Uterus (tissue), 4 donors: ENCODE measurements at places on chromosomes 3 and 15. TPM values are rescaled to one million over a fixed set of nuclear protein-coding genes. Genes with fewer than 3 reads are reported as not detected.
A peak's percentile ranks its signal among the peaks of the same experiment; 100 is the strongest.

DNA sequence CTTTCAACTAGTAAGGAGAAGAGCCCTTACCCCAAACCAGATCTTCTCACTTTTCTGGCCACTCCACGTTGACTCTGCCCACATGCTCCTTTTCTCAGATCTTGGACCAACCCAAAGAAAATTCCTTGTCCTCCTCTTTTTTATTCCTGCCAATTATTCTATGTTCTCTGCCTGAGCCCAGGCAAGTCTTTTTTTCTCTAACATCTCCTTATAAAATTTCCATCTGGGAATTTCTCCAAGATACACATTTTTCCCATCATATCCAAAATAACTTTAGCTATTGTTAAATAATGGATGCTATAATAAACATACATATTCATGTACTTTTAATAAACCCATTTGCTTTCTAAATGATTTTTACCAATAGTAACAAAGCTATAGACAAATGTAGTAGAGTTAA, 726.0 kb upstream of the ZNF385D start:
- no peak overlapping the region for H3K4me3 ChIP-seq
- no peaks in the 10 kb centered on the region for H3K27me3 ChIP-seq
- DNase-seq: no peak

GRCh38 chr3:57068437-57069089, 8.1 kb downstream of the SPATA12 start:
- peak; percentile 77 for DNase-seq
- peaks cover 7% of the 10 kb centered on the region for H3K4me1 ChIP-seq
- no peaks in the 10 kb centered on the region for H3K27me3 ChIP-seq
- no peak overlapping the region for H3K4me3 ChIP-seq
- H3K27ac ChIP-seq: peak overlapping the region; percentile 68
- H3K36me3 ChIP-seq: no peaks in the 10 kb centered on the region

DNA sequence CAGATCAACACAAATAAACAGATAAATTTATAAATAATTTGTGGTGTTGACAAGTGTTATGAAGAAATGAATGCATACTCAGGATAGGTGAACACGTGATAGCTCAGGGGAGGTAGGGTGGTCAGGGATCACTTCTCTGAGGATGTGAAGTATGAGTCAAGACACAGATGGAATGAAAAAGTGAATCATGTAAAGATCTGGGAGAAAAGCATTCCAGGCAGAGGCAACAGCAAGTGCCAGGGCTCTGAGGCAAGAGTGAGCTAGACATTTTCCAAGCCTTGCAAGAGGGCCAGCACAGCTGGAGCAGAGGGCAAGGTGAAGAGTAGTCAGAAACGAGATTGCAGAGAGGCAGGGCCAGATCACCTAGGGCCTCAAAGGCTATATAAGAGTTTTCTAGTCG, 177.8 kb downstream of the WNT5A start:
- no peaks in the 10 kb centered on the region for H3K4me1 ChIP-seq
- H3K4me3 ChIP-seq: no peak overlapping the region
- DNase-seq: no peak
- no peaks in the 10 kb centered on the region for H3K27me3 ChIP-seq

DNA sequence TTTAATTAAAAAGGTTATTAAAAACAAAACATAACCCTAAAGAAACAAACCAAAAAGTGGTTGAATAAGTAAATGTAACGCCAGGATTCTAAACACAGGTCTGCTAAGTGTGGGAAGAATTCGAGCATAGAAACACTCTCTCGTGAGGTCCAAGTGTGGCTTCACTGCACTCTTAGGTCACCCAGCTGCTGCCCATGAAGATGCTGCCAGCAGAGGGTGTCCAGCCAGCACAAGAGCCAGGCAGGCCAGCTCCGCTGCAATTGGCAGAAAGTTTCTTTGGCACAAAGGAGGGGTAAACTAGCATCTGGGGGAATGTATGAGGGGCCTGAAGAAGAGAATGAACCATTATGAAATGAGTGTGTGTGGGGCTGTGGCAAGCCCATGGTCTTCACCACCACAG, 215.7 kb upstream of the FEZF2 start:
- H3K27ac ChIP-seq: no peak overlapping the region
- H3K27me3 ChIP-seq: no peaks in the 10 kb centered on the region
- no peaks in the 10 kb centered on the region for H3K4me1 ChIP-seq

- H3K27me3 ChIP-seq: no peaks in the 10 kb centered on the region
- H3K36me3 ChIP-seq: no peaks in the 10 kb centered on the region
- H3K4me1 ChIP-seq: no peaks in the 10 kb centered on the region
- DNase-seq: no peak
- no peak overlapping the region for H3K27ac ChIP-seq
- H3K4me3 ChIP-seq: no peak overlapping the region
Measured at GRCh38 chr3:140365872-140366697, 311.8 kb upstream of the TRIM42 start.

DNA sequence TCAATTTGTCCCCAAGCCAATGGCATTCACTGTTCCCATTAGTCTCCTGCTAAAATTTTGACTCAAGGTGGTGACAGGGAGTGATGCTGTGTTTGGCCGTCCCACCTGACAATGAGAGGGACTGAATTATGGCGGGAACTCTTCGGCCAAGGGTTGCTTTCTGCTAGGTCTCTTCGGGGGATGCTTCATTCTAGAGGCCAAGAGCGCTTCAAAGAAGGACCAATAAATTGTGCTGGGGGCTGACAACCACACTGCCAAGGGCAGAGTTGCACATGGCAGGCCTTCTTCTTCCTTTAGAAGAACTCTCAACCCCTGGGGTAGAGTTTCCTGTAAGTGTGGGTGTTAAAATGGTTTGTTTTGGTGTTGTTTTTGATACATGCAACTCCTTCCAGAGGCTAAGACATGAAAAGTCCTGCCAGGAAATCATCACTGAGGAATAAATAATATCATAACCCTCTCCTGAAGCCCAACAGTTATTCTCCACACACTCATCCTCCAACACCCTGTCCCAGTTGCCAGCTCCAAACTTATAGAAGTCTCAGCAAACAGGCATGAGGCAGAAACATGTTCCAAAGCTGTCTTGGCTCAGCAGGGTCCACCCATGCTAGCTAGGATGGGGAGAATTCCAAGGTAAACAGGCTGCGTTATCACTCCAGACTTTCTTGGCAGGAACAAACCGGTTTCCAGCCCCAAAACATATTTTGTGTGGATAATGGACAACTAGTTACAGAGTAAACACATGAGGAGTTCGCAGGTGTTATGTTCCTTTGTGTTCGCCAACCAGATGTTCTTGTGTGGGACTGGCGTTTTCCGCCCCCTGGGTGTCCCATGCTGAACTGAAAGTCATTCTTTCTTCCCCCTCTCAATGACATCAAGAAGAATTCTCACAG, 396.7 kb upstream of the RGMA start:
- H3K4me1 ChIP-seq: no peaks in the 10 kb centered on the region
- H3K27ac ChIP-seq: peak overlapping the region; percentile 69
- H3K4me3 ChIP-seq: no peak overlapping the region
- H3K27me3 ChIP-seq: no peaks in the 10 kb centered on the region

- no peak for DNase-seq
- H3K27me3 ChIP-seq: no peaks in the 10 kb centered on the region
- peaks cover 21% of the 10 kb centered on the region for H3K4me1 ChIP-seq
- no peaks in the 10 kb centered on the region for H3K36me3 ChIP-seq
- H3K27ac ChIP-seq: no peak overlapping the region
Measured at GRCh38 chr3:149579838-149580542, 77.8 kb downstream of the WWTR1 start.

DNA sequence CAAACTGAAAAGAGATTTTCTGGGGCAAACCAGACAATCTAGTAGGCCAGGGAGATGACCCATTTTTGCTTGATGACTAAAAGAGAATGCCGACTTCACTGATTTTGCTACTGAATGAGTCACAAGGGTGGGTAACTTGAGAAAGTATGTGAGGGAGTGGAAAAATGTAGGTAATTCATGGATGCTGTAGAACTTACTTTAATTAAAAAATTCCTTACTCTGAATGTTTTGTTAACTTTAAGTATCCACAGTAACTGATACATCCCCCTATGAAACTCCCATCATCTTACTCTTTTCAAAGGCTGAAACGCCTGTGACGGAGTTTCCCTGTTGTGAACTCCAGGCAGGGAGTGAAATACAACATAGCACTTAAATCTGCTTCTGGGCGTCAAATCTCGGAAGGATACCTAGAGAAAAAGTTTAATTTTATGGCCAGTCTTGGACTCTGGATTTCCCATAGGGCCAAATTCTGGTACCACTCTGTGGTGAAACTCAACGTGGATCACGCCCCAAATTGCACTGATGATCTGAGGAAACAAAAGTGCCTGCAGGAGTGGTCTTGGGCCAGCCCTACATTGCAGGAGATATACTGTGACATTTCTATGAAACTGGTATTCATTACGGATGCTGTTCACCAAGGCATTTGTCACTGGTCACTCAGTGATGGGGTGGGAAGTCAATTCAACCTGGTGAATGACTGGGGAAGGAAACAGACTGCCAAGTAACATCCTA, 24.0 kb downstream of the GOLIM4 start:
- DNase-seq: no peak
- H3K36me3 ChIP-seq: no peaks in the 10 kb centered on the region
- H3K27me3 ChIP-seq: no peaks in the 10 kb centered on the region
- H3K27ac ChIP-seq: no peak overlapping the region

DNA sequence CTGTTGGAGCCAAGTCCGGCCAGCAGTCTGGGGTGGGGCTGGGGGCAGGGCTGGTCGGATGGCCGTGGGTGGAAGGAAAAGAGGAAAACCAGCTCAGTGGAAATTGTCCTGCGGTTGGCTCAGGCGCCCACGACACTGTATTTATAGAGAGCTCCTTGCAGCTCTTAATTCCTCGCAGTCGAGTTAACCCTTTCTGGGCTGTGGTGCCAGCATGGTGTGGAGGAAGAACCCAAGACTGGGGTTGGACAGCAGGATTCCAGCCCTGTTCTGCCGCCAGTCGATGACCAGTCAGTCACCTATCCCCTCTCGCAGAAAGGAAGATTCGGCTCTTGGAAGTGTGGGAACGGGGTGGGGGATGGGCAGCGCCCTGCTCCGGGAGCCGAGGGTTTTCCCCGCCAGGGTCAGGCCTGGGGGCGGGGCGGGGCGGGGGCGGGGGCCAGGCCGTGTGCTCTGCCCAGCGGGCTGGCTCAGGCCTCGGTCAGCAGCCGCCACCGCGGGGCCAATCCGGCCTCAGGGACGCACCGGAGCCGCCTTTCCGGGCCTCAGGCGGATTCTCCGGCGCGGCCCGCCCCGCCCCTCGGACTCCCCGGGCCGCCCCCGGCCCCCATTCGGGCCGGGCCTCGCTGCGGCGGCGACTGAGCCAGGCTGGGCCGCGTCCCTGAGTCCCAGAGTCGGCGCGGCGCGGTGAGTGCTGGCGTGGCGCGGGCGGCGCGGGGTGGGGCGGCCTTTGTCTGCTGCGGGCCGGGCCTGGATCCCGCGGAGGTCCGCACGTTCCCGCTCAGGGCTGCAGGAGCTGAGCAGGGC, at the start of gene CD276:
Gene CD276, plus strand, starts transcription at position 607 of the 804 bp plus-strand sequence. CDS start 15,257 bp downstream, outside the sequence.
- no peaks in the 10 kb centered on the region for H3K27me3 ChIP-seq
- H3K4me1 ChIP-seq: peaks cover 13% of the 10 kb centered on the region
- H3K4me3 ChIP-seq: peak within 1 kb of the TSS; percentile 71
- no peaks in the 10 kb centered on the region for H3K36me3 ChIP-seq
- DNase-seq: peak; percentile 75

DNA sequence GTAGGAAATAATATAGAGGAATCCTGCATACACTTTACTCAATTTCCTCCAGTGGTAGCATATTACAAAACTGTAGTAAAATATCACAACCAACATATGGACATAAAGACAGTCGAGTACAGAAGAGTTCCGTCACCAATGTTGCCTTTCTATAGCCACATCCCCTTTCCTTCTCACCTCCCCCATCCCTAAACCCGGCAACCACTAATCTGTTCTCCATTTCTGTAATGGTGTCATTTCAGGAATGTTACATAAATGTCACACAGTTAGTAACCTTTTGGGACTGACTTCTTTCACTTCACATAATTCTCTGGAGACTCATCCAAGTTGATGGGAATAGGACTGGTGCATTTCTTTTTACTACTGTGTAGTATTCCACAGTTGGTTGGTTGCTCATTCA, 41.4 kb upstream of the ATG7 start:
- H3K36me3 ChIP-seq: no peaks in the 10 kb centered on the region
- H3K27me3 ChIP-seq: no peaks in the 10 kb centered on the region
- no peaks in the 10 kb centered on the region for H3K4me1 ChIP-seq
- no peak overlapping the region for H3K4me3 ChIP-seq
- H3K27ac ChIP-seq: no peak overlapping the region

GRCh38 chr3:184786280-184786941, 25.6 kb upstream of the VPS8 start:
- peak; percentile 60 for DNase-seq
- no peaks in the 10 kb centered on the region for H3K27me3 ChIP-seq
- no peak overlapping the region for H3K4me3 ChIP-seq
- peak overlapping the region; percentile 59 for H3K27ac ChIP-seq
- H3K4me1 ChIP-seq: no peaks in the 10 kb centered on the region
- no peaks in the 10 kb centered on the region for H3K36me3 ChIP-seq

The ASB14 gene
- 0.28 TPM for total RNA-seq

The ANKRD63 gene
- not detected for total RNA-seq

The RARB gene
- 6.7 TPM for total RNA-seq

The TM4SF18 gene
- 14.7 TPM for total RNA-seq

The C3orf49 gene
- total RNA-seq: not detected

The RHOA gene
- total RNA-seq: 395 TPM
